ENCODE measurements at places on chromosomes 5 and 9.

- no peak for DNase-seq
Observed at GRCh38 chr9:12774861-12775678, at the start of gene LURAP1L. Gene LURAP1L, plus strand, starts transcription at chr9:12775020. Its CDS starts 696 bp downstream, at chr9:12775716.

DNA sequence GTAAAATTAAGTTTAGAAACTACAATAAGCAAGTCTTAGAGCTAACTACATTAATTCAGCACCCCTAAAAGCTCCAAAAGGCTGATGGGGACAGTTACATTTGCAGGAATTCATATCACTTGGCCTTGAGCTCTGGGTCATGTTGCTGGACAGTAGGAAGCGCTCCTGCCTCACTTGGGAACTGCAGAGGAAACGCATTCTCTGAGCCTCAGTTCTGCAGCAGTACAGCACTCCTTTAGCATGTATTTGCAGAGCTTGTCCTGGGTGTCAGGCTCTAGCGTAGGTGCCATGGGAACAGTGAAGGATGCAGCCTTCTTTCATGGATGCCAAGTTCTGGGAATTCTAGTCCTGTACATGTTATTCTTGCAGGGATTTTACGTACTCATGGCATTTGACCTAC is 710.4 kb downstream of the IRX1 start:
- no peak for DNase-seq

GRCh38 chr5:36944607-36945225 is 68.1 kb downstream of the NIPBL start:
- DNase-seq, result no peak

DNA sequence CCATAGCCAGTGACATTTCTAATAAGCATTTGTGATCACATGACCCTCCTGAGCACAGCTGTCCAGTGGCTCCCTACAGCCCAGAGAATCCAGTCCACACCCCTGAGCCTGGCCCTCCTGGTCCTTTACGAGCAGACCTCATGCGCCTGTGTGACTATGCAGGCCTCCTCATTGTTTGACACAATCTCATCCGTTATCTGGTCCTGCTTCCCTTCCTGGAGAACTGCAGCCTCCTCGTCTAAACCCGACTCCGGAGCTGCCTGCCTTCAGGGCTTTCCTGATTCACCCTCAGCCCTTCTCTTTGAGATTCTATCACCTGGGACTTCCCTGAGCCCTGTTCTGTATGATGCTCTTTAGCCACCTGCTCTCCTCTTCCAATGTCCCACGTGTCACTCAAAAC is 79.7 kb downstream of the GPR21 start:
- DNase-seq, result no peak

- no peak for DNase-seq
Observed at GRCh38 chr5:109448838-109449237, 39.1 kb upstream of the PJA2 start.

DNA sequence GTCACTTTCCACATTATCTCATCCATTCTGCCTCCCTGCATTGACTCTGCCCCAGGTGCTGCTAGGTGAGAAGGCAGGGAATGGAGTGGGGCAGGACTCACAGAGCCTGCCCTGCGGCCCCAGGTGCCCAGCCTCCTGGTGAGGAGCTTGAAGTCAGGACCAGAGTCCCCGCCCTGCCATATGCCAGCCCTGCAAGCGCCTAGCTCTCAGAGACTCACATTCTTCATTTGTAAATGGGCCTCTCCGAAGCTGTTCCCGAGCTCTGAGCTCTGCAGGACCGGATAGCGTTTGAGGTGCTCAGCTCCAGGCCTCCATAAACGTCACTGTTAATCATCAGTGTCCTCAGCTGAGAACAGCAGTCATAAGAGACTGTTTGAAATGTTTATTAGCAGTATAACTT is 75.1 kb upstream of the STXBP1 start:
- no peak for DNase-seq
